HepG2 (cell line): ENCODE measurements at places on chromosomes 6 and 20. TPM values are rescaled to one million over a fixed set of nuclear protein-coding genes. Genes with fewer than 3 reads are reported as not detected.

DNA sequence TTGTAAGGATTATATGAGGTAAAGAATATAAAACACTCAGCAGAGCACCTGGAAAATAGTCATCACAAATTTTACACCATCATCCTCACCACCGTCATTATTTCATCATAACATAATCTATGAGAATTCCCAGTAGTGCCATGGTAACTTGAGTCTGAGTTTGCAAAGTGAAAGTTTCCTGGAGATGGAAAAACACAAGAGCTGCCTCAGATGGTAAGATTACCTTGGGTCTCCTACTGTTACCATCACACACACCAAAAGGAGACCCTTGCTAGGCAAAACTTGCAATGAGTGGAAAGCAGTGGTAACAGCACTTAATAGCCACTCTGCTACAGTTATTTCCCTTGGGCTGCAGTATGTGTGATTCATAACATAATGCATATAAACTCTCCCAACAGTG lies 589.8 kb downstream of the RNF144B start:
- no peaks in the 10 kb centered on the region for H3K4me1 ChIP-seq
- no peaks in the 10 kb centered on the region for H3K36me3 ChIP-seq
- no peaks in the 10 kb centered on the region for H3K27me3 ChIP-seq
- no peak overlapping the region for H3K4me3 ChIP-seq
- no peak overlapping the region for H3K27ac ChIP-seq

DNA sequence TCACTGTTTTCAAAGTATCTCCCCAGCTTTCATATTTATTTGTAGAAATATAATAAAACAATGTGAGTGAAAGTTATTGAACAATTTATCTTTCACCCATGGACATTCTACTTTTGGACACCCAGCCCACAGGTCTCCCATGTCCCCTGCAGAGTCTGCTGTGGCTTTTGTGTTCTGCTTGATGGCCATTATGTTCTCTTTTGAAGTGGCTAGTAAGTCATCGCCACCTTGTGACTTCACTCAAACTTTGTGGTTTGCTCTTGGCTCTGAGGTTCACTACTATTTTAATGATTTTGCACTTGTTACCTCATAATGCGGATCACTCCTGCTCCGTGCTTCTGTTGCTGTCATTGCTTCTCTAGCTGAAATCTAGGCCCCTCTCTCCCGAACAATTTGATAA lies 10.2 kb upstream of the DEFB113 start:
- no peaks in the 10 kb centered on the region for H3K27me3 ChIP-seq
- no peaks in the 10 kb centered on the region for H3K36me3 ChIP-seq
- H3K27ac ChIP-seq = no peak overlapping the region

DNA sequence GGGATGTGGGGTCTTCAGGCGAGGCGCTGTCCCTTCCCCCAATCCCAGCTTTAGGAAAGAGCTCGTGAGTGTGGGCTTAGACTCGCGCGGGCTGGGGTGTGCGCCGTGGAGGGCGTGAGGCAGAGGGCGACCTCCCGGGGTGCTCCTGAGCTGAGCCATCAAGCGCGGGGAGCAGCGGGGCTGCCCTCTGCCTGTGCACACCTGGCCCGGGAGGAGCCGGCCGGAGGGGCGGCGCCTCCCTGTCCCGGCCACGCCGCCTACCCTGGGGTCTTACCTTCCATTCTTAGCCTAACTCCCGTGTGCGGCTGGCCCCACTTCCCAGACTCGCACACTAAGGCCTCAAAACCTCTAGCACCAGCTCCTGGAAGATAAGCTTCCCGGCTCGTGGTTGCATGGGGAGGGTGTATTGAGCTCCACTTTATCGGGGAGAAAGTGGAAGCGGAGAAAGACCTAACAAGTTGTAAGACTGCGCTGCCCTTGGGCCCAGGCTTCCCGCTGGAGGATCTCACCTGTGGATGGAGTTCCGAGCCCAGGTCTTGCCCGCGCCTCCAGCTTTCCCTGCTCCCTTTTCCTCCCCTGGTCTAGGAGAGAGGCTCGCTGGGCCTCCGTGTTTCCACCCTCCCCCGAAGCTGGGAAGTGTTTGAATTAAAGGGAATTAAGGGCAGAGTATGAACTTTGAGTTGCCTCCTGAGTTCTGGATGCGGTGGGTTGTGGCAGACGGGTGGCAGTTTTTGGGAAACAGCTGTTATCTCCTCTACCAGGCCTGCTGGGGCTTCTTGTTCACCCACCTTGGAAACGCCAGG lies 1.2 kb downstream of the DNMT3B start:
- no peaks in the 10 kb centered on the region; the same call in 2 of the 3 replicates for H3K27me3 ChIP-seq
- H3K36me3 ChIP-seq = no peaks in the 10 kb centered on the region
- peak overlapping the region; percentile 95 for H3K4me3 ChIP-seq
- H3K4me1 ChIP-seq = peaks cover 65% of the 10 kb centered on the region
- no peak for DNase-seq

- no peak overlapping the region for H3K4me3 ChIP-seq
- H3K27ac ChIP-seq = no peak overlapping the region
- no peak for DNase-seq
- H3K27me3 ChIP-seq = no peaks in the 10 kb centered on the region
Measured at GRCh38 chr20:7770578-7770977, 169.7 kb downstream of the HAO1 start.

DNA sequence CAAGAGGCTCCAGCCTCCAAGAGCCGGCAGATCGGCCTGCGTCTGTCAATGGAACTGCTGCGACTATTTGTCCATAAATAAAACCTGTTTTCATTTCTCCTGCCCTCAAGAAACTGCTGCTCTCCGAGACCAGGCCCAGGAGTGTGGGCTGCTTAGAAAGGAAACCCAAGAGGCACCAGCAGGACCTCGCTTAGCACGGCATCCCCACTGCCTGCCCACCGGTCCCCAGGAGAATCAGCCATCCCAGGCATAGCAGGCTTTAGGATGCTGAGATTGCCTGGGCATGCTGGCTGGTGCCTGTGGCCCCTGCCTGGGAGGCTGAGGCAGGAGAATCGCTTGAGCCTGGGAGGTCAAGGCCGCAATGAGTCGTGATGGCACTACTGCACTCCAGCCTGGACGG lies 17.6 kb downstream of the NTSR1 start:
- H3K27ac ChIP-seq = no peak overlapping the region
- no peaks in the 10 kb centered on the region for H3K4me1 ChIP-seq
- H3K36me3 ChIP-seq = no peaks in the 10 kb centered on the region
- no peak overlapping the region for H3K4me3 ChIP-seq
- DNase-seq = no peak
- H3K27me3 ChIP-seq = peaks cover 97% of the 10 kb centered on the region

GRCh38 chr6:148535976-148536375 lies 193.3 kb downstream of the SASH1 start:
- no peaks in the 10 kb centered on the region for H3K27me3 ChIP-seq
- no peak overlapping the region for H3K4me3 ChIP-seq

DNA sequence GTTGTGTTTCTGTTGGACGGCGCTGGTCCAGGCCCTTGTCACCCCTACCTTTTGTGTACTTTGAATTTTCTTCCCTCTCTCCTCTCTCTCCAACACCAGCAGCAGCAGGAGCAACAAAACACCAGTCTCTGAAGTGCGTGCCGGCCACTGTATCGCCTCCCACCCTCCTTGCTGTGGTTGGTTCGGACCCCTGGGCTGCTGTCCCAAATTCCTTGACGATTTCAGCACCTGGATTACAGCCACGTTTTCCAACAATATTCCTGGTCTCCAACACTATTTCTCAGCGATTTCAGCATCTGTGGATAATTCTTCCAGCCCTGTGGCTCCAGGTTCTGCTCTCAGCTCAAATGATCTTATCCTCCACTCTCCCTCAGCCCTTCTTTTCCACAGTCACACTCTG lies 11.8 kb downstream of the MAS1 start:
- peaks cover 2% of the 10 kb centered on the region; the same call in 1 of the 2 replicates for H3K27me3 ChIP-seq
- no peaks in the 10 kb centered on the region for H3K36me3 ChIP-seq

- H3K27ac ChIP-seq = no peak overlapping the region
- no peak for DNase-seq
- H3K4me3 ChIP-seq = no peak overlapping the region
- no peaks in the 10 kb centered on the region for H3K27me3 ChIP-seq
- H3K36me3 ChIP-seq = no peaks in the 10 kb centered on the region
- no peaks in the 10 kb centered on the region for H3K4me1 ChIP-seq
Measured at GRCh38 chr6:83367104-83367503, 63.7 kb downstream of the ME1 start.

- no peak overlapping the region for H3K27ac ChIP-seq
- peaks cover 1% of the 10 kb centered on the region; the same call in 1 of the 2 replicates for H3K27me3 ChIP-seq
- H3K36me3 ChIP-seq = no peaks in the 10 kb centered on the region
- no peak overlapping the region for H3K4me3 ChIP-seq
- no peak for DNase-seq
- H3K4me1 ChIP-seq = peaks cover 18% of the 10 kb centered on the region
Measured at GRCh38 chr6:136788069-136788902, 4.0 kb downstream of the MAP3K5 start.

- H3K4me3 ChIP-seq = no peak overlapping the region
- no peaks in the 10 kb centered on the region for H3K36me3 ChIP-seq
- H3K27me3 ChIP-seq = no peaks in the 10 kb centered on the region
- H3K4me1 ChIP-seq = no peaks in the 10 kb centered on the region
- DNase-seq = peak; percentile 9
- H3K27ac ChIP-seq = no peak overlapping the region
Measured at GRCh38 chr6:72580281-72580940, 41.5 kb upstream of the KCNQ5 start.

DNA sequence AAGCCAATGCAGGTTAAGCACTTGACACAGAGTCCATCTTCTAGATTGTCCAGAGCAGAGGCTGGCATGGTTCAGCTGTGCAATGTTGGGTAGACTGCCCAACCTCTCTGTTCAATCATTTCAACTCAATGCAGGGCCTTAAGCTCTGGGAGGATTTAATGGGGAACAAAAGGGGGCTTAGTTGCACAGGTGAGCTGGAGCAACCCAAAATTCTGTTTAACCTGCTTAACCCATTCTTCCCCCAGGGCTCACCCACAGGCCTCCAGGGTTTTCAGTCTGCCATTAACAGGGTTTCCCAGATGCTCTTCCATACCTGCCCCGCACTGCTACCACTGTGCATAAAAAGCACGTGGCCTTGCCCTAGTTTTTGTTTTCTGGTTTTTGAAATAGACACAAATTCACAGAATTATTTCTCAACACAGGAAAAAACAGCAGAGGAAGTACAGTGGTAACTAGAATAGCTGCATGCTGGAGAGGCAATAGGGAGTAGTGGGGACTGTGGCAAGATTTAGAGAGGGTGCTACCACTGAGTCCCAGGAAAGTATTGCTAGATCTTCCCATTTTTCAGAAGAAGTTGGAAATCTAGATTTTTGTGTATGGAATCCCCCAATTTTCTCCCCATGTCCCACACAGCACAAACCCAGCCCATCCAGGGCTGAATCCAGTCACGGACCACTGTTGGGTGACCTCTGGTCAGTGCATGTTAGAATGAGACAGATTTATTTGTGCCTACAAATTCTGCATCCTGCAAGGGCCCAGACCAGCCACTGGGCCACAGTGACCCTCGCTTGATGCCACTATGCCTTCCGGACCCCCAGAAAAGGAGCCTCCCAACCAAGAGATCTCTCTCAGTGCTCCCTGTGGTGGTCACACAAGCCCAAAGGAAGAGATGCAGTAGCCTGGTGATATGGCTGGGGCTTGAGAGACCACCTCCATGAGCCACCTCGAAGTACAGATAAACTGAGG lies 4.6 kb downstream of the PTGIS start:
- no peak overlapping the region for H3K4me3 ChIP-seq
- no peak overlapping the region for H3K27ac ChIP-seq
- no peaks in the 10 kb centered on the region for H3K36me3 ChIP-seq

DNA sequence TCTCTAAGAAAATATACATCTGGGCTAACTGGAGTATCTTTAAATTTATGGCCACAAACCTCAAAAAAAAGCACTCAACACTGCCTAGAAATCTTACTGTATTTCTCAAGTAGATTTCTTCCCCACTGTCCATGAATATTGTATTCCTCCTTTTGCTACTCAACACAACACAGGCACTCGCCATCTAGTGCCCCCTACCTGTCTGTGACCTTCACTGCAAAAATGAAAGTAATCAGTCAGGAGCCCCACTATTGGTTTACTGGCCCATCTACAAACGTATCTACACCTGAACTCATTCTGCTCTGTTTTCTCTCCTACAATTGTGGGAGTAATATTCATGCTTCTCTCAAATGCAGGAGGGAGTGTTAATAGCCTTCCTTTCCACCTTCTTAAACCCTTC lies 58.3 kb downstream of the LY86 start:
- no peaks in the 10 kb centered on the region for H3K36me3 ChIP-seq
- DNase-seq = no peak
- no peaks in the 10 kb centered on the region for H3K27me3 ChIP-seq
- no peak overlapping the region for H3K27ac ChIP-seq

DNA sequence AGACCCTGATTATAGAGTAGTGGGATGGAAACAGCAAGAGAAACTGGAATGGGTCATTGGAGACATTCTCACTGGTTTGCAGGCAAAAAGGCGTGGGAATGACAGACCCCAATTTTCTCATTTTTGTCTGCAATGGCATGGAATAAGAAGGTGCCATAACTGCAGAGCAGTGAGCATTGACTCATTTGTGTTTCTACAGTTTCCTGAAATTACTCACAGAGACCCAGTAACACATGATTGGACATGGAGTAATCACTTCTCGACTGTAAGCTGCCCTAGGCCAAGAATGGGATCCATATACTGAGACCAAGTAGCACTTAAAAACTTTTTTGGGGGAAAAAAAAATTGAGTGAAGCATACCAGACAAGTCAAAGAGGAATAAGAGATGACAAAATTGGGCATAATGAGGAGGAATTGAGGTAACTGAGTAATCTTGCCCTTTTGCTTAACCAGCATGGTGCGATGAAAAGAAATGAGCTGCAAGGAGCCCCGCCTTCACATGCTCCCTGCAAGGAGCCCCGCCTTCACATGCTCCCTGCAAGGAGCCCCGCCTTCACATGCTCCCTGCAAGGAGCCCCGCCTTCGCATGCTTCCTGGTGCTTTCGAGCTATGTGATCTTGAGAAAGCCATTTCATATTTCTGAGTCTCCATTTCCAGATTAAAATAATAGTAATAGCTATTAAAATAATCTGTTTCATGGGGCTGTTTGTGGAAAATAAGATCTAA lies 44.1 kb downstream of the NHSL1 start:
- peaks cover 36% of the 10 kb centered on the region for H3K36me3 ChIP-seq
- no peak overlapping the region for H3K4me3 ChIP-seq
- H3K4me1 ChIP-seq = peaks cover 18% of the 10 kb centered on the region
- no peak for DNase-seq
- no peak overlapping the region for H3K27ac ChIP-seq

GRCh38 chr6:29758761-29759160 lies 35.5 kb downstream of the HLA-F start:
- no peaks in the 10 kb centered on the region for H3K4me1 ChIP-seq
- no peak overlapping the region for H3K27ac ChIP-seq
- no peak for DNase-seq
- no peaks in the 10 kb centered on the region; the same call in 1 of the 2 replicates for H3K27me3 ChIP-seq

- no peaks in the 10 kb centered on the region for H3K36me3 ChIP-seq
- no peaks in the 10 kb centered on the region for H3K27me3 ChIP-seq
- no peak overlapping the region for H3K27ac ChIP-seq
- peak; percentile 63 for DNase-seq
- no peak overlapping the region for H3K4me3 ChIP-seq
- peaks cover 67% of the 10 kb centered on the region for H3K4me1 ChIP-seq
Measured at GRCh38 chr20:48287021-48287494, 501.8 kb upstream of the SULF2 start.

GRCh38 chr6:2943564-2943955 lies 27.8 kb downstream of the SERPINB6 start:
- peaks cover 1% of the 10 kb centered on the region; the same call in 1 of the 2 replicates for H3K36me3 ChIP-seq
- H3K27me3 ChIP-seq = no peaks in the 10 kb centered on the region
- no peak overlapping the region for H3K27ac ChIP-seq
- peaks cover 33% of the 10 kb centered on the region for H3K4me1 ChIP-seq
- H3K4me3 ChIP-seq = no peak overlapping the region

Gene DPPA5
- not detected in 2 replicates for total RNA-seq

Gene LY6G5C
- total RNA-seq = 0.33 TPM in 1 of 2 replicates, not detected in the other

Gene PHACTR1
- total RNA-seq = 0.09 TPM in 1 of 2 replicates, not detected in the other

Gene FILIP1
- not detected in 2 replicates for total RNA-seq

Gene BTN1A1
- not detected in 2 replicates for total RNA-seq

Gene CENPQ
- 20.1 and 29.4 TPM in 2 replicates for total RNA-seq

Gene GSTA4
- 53.6 and 70.3 TPM in 2 replicates for total RNA-seq

Gene BAG2
- 15.1 and 23.0 TPM in 2 replicates for total RNA-seq
